H4 (cell line): ENCODE measurements at places on chromosomes 4 and X. TPM values are rescaled to one million over a fixed set of nuclear protein-coding genes. Genes with fewer than 3 reads are reported as not detected.

SORCS2 gene
- total RNA-seq = 0.02 and 0.08 TPM in 2 replicates

DNA sequence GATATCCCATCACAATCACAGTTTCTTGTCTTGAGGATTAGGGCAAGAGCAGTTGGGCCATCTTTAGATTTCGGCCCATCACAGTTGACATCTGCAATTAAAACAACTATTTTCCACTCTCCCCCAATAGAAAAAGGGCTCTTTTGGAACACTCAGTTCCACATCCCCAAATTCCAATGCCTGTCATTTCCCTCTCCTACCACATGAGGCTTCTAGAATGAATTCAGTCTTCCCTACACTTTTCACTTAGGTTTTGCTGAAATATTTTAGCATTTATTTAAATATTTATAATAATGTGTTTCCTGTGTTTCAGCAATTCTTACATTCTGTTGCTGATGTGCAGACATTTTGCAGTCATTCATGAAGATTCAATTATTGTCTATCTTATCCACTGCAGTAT, 118.4 kb downstream of the COX18 start:
- no peak for DNase-seq

- DNase-seq = peak; percentile 79
These were observed 356.5 kb downstream of the PDGFC start for GRCh38 chr4:156615066-156615531.

DNA sequence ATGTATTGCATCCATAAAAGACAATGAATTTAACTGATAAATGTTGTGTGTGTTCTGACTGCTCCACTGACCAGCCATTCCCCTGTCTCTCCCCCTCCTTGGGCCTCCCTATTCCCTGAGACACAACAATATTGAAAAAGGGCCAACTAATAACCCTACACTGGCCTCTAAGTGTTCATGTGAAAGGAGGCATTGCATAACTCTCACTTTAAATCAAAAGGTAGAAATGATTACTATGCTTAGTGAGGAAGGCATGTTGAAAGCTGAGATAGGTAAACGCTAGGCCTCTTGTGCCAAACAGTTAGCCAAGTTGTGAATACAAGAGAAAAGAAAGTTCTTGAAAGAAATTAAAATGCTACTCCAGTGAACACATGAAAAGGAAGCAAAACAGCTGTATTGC, 152.7 kb downstream of the POU4F2 start:
- no peak for DNase-seq

NR0B1 gene
- total RNA-seq = not detected in 2 replicates

- DNase-seq = no peak
These were observed 37.9 kb downstream of the EREG start for GRCh38 chr4:74402692-74403456.

DNA sequence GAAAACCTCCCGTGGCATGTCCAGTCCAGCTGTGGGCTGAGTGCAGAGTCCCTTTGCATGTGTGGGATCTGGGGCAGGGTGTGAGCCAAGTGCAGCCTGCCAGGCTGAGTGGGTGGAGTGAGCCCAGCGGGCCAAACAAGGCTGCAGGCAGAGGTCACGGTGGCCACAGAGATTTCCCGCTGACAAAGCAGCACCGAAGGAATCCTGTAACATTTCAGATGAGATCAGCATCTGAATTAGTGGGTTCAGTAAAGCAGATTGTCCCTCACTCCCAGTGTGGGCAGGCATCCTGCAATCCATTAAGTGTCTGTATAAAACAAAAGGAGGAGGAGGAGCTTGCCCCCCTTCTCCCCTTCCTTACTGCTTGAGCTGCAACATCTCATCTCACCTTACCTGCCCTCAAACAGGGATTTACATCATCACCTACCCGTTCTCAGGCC, 324.4 kb downstream of the FAT4 start:
- DNase-seq = no peak

CENPVL1 gene
- total RNA-seq = not detected in 2 replicates

- no peak for DNase-seq
These were observed 412.2 kb upstream of the FAT1 start for GRCh38 chr4:187135878-187136277.

ZNF595 gene
- 52.9 and 85.6 TPM in 2 replicates for total RNA-seq

DNA sequence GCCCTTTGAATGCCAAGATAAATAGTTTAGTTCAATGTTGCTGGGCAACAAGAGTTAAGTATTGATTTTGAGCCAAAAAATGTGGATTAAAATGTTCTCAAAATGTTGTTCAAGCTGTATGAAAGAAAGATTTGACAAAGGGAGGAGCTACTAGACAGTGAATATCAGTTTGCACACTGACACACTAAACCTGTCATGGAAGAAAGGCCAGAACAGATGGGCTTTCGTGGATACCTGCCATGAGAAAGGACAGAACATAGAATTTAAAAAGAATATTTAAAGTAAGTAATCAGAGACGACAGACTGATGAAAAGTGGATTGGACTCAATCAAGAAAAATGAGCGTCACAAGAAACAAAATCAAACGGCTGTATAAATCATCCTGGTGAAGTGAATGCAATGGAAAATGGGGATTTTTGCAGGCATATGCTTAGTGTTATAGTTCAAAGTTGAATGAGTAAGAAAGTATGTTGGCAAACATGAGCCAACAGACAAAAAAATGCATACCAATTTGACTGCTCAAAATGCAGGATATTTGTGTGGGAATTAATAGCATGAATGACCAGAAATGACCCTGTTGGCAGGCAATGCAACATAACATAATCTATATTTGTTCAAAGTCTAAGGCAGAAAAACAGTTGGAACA, 7.4 kb downstream of the PCDH18 start:
- no peak for DNase-seq

GPR82 gene
- not detected in 2 replicates for total RNA-seq

DNA sequence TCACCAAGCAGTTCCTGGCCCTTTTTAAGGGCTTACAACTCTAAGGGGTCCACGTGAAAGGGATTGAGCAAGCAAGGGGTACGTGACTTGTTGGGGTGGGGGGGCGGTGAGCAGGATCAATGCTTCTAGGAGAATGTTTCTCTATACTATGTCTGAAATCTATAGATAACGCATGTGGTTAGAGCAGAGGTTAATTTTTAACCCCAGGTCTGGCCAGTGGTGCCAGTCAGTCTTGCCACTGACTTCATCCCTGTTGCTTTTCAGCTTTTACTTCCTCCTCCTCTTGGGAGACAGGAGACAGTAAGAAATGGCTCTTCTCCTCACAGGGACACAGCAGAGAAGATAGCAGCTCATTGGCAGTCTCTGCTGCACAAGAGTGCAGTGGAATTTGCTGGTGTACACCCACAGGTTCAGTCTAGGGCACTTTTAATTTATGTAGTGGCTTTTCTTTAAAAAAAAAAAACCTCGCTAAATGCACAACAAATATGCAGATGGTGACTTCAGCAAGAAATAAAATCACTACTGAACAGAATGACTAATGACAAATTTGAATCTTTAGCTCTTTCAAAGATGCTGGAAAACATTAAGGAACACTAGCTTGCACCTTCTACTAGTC, 190.5 kb downstream of the CCNG2 start:
- DNase-seq = no peak

GRCh38 chr4:68021185-68021584, 57.9 kb upstream of the TMPRSS11A start:
- peak; percentile 3 for DNase-seq

NSD2 gene
- 48.0 and 53.5 TPM in 2 replicates for total RNA-seq

GRCh38 chrX:57771689-57772088, 91.6 kb upstream of the NLRP2B start:
- DNase-seq = no peak

DNA sequence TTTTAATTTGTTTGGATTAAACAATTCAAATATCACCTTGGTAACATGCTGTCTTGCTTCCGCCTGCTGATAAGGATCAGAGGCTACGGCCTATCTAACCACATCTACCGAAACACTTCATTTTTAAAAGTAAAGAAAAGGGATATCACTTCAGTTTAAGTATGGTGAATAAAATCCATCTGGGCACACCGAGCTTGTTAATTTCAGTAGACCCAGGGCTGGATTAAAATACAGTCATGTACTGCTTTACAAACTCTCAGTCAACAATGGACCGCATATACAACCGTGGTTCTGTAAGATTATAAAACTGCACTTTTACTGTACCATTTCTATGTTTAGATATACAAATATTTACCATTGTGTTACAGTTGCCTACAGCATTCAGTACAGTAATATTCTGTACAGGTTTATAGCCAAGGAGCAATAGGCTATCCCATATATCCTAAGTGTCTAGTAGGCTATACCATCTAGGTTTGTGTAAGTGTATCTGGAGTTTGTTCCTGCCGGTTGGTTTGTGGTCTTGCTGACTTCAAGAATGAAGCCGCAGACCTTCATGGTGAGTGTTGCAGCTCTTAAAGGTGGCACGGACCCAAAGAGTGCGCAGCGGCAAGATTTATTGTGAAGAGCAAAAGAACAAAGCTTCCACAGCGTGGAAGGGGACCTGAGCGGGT, 40.0 kb downstream of the SEPTIN11 start:
- DNase-seq = no peak

GRCh38 chr4:81180916-81181315, 34.1 kb downstream of the PRKG2 start:
- no peak for DNase-seq

DNA sequence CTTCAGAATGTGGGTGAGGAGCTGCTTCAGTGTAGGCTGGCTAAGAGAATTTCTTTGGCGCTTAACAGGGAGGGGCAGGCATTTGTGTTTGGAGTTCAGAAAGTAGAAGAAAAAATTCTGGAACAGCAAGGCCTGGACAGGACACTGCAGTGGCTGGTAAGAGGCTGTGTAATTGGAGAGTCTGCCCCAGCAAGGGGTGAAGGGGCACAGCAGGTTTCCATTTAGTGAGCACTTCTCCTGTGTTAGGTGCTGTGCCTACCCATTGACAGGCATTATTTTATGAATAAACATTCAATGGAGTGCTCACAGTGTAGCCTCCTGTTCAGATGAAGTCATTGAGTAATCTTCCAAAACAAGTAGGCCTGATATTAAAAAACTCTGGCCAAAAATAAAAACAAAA, 10.7 kb upstream of the CPE start:
- no peak for DNase-seq

UGT8 gene
- total RNA-seq = 10.9 and 13.5 TPM in 2 replicates

DNA sequence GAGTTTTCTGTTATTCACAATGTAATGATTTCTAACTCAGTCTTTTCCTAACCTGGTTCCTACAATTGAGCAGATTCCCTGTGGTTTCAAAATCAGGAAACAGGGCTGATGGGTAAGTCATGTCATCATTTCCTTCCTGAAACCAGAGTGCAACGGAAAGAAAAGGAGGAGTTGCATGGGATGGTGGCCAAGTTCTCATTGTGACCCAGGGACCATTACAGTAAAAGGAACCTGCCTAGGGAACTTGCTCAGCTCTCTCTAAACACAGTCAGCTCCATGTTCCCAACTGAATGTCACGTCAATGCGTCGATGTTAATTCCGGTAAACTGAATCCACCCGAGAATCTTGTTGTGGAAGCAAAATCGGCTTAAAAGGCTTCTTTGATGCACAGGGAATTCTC, 51.2 kb downstream of the LGI2 start:
- no peak for DNase-seq

WAS gene
- total RNA-seq = 0.10 and 0.16 TPM in 2 replicates

GRCh38 chr4:2007804-2008670, 737 bp downstream of the NELFA start:
- no peak for DNase-seq

HTR2C gene
- total RNA-seq = not detected in 2 replicates

DNA sequence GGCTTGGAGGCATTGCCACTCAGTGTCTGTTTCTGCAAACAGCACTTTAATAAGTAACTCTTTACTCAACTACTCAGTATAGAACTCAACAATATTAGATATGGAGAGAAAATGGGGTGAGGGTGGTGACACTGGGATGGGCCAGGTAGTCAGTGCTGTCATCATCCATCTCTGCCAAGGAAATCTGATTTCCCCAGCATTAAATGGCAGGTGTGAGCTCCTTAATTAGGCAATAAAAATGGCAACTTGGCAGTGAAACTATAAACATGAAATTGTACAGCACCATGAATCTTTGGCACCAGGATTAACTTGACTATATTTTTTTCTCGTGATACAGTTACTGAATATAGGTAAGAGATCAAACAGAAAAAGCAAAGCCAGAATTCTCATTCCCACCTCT, 146.2 kb downstream of the GLRA2 start:
- DNase-seq = no peak

- peak; percentile 59 for DNase-seq
These were observed 2.0 kb upstream of the ATRX start for GRCh38 chrX:77788050-77788449.

HSFX3 gene
- total RNA-seq = not detected in 2 replicates

PNMA3 gene
- total RNA-seq = 0.08 and 0.86 TPM in 2 replicates
